ENCODE measurements at places on chromosomes 6 and 20.

GRCh38 chr6:146550911-146551310 lies 7.3 kb downstream of the RAB32 start:
- DNase-seq = no peak

DNA sequence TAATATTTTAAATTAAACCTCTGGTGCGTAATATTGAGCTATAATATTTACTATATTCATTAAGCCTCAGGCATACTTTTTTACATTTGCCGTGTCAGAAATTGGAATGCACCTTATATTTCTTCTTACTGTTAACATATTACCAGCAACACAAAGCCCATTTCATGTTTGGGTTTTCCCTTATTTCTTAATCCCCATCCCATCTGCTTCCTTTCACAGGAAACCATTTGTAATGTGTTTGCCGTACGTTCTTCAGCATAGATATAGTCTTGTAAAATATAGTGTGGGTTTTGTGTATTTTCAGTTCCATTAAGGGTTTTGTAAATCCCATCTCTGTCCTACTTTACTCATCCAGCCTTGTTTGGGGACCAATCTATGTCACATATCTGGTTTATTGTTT lies 6.5 kb downstream of the EYS start:
- DNase-seq = no peak

DNA sequence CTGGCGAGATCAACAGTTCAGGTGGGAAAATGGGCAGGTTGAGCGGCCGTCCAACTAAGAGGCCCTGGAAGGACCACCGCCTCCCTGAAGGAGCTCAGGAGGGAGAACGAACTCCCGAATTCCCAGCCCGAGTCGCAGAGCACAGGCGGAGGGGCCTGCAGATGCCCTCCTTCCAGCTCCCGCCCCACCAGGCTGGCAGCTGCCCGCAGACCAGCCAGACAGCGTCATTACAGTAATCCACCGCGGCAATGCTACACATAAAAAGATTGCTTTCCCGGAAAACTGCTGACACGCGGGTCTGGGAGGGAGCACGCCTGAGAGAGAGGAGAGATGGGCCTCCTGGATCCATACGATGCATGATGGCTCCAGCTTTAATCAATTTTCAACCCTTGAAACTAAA lies 30.5 kb upstream of the SLCO4A1 start:
- no peak for DNase-seq

- no peak for DNase-seq
Observed at GRCh38 chr6:40796260-40797221, 209.4 kb upstream of the LRFN2 start.

DNA sequence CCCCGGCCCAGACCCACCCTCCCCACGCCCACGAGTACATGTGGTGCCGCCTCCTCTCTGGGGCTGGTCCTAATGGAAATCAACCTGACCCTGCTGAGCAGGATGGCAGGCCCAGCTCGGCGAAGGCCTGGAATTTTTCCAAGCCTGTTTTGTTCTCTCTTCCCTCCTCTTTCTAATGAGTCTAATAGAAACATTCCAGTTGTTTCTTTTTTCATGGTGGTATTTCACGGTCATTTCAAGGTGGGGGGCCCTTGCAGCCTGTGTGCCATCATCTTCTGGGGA lies 16.6 kb downstream of the SMOC2 start:
- DNase-seq = no peak

DNA sequence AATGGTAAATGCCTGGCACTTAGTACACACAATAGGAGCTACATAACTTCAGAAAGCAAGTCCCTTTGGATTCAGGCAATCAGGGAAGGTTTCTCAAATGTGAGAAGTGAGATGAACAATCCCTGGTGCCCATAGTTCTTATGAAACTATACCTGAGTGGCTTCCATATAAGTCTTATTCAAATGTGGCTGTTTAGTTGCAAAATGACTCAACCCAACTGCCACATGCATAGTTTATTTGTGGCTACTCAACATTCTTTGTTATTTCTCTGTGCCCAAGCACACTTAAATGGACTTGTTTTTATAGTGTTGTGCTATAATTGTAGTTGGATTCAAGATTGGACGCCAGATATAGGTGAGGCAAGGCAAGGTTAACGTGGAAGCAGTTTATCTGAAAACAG lies 93.7 kb upstream of the ATXN1 start:
- DNase-seq = no peak

- no peak for DNase-seq
Observed at GRCh38 chr20:34720266-34720665, 16.1 kb downstream of the TP53INP2 start.

- DNase-seq = no peak
Observed at GRCh38 chr6:136763716-136764516, 28.4 kb downstream of the MAP3K5 start.

- no peak for DNase-seq
Observed at GRCh38 chr6:135087803-135088202, 33.2 kb upstream of the HBS1L start.

DNA sequence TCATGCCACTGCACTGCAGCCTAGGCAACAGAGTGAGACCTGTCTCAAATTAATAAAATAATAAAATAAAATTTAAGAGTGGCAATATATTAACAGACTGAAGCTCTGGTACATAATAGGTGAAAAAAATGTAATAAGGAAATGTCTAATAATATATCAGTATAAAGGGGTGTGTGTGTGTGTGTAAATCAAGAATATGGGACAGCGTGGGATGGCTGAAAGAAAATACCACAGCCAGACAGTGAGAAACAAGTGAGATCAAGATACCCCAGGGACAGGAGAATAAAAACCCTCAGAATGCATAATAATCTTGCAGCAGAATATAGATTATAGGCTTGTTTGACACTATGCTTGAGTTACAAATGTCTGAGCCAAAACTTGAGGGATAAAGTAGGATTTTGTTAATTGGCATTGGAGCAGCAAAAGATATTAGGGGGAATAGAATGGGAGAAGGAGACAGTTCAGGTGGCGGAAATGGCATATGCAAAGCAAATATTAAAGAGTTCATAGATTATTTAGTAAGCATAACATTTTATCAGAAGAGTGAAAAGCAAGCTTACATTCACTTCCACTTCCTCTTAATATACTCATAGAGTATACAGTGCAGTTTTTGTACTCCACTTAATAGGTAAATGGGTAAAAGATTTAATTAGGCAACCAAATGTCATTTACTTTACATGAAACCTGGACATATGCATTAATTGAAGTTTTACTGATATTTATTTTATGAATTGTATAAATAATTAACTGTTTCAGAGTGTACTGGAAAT lies 398.5 kb upstream of the GJE1 start:
- DNase-seq = no peak

GRCh38 chr6:45759472-45759810 lies 256.2 kb downstream of the CLIC5 start:
- no peak for DNase-seq

DNA sequence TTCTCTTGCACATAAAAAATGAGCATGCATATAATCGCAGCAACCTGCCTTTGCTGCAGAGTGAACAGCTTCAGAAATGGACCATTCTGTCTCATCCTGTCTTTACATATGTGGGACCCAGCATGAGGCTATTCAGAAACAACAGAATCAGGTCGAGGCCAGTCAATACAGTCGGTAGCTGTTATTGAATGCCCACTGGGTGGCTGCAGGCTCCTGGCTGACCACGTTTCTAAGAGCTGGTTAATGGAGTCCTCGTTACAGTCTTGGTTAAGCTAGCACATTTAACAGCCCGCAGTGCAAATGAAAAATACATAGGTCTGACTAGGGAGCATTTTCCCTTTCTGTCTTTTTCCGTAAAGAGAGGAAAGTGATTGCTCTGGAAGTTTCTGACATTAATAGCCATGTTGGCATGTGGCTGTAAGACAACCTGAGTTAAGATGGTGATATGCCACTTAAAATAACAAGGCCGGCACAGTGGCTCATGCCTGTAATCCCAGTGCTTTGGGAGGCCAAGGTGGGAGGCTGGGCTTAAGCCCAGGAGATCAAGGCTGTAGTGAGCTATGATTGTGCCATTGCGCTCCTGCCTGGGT lies 75.0 kb downstream of the SHLD1 start:
- DNase-seq = no peak

DNA sequence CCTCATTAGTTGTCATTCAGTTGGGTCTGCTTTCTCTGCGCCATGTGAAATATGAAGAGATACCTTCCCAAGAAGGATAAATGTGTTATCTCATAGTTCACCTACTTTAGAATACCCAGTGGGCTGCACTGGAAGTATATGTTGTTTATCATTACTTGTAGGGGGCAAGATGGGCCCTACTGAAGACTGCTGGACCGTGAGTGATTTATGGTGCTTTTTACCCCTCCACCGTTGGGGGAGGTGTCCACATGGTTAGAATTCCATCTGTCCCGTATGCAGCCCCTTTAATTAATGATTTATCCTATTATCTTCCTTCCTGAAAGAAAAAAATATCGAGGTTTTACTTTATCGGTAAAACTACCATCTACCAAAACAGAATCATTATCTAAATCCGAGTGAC lies 97.0 kb downstream of the TSHZ2 start:
- DNase-seq = no peak

GRCh38 chr6:11912420-11912819 lies 99.7 kb upstream of the HIVEP1 start:
- DNase-seq = no peak

DNA sequence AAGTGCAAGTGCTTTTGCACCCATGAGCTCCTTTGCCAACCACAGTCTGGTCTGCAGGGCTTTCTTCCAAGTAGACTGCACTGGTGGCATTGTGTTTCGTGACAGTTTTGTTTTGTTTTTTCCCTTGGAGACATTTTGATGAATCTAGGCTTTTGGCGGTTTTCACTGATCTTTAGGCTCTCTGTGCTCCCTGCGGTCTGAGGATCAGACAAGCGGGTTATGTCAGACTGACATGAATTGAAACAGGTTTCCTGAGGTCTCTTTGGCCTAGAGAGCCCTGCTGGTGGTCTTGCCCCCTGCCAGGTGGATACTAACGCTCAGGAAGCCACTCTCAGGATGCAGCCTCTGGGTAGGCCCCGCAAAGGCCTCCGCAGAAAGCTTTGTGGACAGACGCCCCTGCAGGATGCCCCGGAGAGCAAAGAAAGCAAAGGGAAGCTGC lies 555.4 kb upstream of the AGPAT4 start:
- no peak for DNase-seq

DNA sequence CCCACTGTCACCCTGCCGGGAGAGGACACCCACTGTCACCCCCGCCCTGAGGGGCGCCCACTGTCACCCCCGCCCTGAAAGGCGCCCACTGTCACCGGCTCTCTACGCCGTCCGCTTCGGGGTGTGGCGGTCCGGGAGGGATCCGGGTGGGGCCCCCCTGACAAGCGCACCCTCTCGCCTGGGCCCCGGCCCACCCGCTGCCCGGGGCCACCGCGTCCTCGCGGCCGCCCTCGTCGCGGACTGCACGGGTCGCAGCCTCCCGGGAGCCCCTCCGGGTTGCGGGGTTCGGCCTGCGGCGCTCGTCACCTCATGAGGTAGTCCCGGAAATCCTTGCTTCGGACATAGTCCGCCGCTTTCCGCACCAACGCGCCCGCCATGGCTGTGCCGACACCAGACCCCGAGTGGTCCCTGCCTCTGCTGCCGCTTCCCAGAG lies 224 bp downstream of the MPC1 start:
- no peak for DNase-seq

All from stimulated activated CD4-positive, alpha-beta T cell treated with anti-CD3 and anti-CD28 coated beads, Interleukin-1b, Interleukin-23, amount 100 ng/mL, for 24 hours (primary cell).